Lower lobe of right lung (tissue), 2 donors: ENCODE measurements at places on chromosomes 11 and 22.

DNA sequence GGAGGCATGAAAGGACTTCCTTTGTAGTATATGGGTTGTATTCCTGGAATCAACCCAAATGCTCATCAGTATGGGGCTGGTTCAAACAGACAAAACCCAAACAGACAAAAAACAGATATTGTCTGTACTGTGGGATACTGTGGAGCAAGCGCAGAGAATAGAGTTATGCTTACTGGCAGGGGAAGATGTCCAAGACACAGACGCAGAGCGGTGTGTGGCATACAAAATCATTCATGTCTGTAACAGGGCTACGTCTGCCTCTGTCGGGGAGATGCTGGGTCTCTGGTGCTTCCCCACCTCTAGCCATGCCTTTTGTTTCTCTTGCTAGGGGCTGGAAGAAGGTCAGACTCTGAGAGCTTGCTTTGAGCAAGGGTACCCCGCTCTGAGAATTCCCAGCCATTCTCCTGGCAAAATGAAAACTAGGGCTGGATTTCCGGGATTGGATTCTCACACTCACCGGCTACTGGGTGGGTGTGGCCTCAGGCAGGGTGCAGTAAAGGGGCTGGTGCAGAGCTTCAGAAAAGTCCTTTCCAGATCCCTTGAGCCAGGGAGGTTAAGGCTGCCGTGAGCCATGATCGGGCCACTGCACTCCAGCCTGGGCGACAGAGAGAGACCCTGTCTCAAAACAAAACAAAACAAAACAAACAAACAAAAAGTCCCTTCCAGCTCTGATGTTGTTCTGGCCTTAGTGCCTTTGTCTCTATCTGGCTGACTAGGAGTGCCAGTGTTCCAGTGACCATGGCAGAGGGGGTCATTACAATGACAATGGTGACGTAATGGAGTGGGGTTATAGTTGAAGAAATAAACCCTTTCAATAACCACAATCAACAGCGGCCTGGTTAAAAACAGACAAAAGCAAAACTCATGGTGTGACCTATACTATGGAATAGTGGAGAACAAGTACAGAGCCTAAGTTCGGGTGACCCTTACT, 2.9 kb upstream of the ABCC8 start:
- H3K36me3 ChIP-seq, result no peaks in the 10 kb centered on the region
- no peak overlapping the region for H3K27ac ChIP-seq
- H3K27me3 ChIP-seq, result peaks cover 41% of the 10 kb centered on the region
- H3K4me1 ChIP-seq, result peaks cover 5% of the 10 kb centered on the region
- no peak for DNase-seq

- H3K4me3 ChIP-seq, result no peak overlapping the region
- H3K27ac ChIP-seq, result no peak overlapping the region
- no peaks in the 10 kb centered on the region for H3K27me3 ChIP-seq
- DNase-seq, result peak; percentile 40
Observed at GRCh38 chr11:56331861-56332491, 13.9 kb upstream of the OR8K1 start.

DNA sequence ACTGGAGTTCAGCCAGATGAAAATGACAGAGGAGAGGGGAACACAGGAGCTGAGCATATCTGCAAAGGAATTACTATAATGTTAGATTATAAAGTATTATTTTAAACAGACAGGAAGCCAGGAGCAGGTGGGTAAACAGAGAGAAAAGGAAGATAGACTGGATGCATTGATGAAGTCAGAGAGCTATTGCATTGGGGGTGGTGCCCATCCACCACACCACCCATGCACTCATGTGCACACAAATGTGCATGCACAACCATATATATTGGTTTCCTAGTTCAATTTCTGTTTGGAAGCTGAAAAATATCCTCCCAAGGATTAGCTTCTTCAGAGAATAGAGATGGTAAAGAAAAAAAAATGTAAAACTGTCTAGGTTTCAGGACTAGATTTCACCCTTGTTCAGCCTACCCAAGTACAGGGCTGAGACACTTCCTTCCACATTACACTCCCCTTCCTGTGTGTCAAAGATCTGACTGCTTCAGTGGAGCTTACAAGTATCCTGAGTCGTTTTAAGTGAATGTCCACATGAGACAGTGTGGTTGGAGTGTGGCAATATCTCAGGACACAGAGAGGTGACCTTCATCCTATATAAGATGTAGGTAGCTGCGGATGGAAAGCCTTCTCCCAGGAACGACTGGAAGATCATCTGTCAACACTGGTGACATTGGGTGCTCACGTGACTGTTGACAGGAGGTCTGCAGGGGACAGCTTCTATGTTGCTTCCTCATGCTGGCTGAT, 12.2 kb upstream of the SMPD1 start:
- H3K27me3 ChIP-seq, result no peaks in the 10 kb centered on the region
- H3K4me3 ChIP-seq, result no peak overlapping the region
- H3K27ac ChIP-seq, result no peak overlapping the region
- DNase-seq, result no peak
- peaks cover 12% of the 10 kb centered on the region for H3K4me1 ChIP-seq

GRCh38 chr11:129252621-129253020, 60.5 kb upstream of the ARHGAP32 start:
- no peak overlapping the region for H3K4me3 ChIP-seq
- no peaks in the 10 kb centered on the region for H3K27me3 ChIP-seq
- no peak overlapping the region for H3K27ac ChIP-seq
- H3K36me3 ChIP-seq, result no peaks in the 10 kb centered on the region

DNA sequence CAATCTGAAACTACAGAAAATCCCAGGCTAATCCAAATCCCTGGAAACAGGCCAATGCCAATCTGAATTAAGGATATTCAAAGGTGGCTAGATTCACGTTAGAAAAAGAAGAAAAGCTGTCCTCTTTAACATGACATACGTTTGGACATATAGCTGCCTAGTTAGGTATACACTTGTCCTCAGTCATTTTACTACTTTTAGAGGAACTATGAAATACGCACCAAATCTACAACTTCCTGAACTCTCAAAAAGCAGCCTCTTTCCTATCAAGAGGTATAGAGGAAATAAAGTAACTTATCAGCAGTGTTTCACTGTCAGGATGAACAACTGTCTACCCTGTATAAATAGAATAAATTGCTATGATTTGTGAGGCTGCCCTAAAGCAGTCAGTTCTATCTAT, 24.0 kb downstream of the KMT5B start:
- H3K4me3 ChIP-seq, result no peak overlapping the region
- no peak for DNase-seq
- H3K4me1 ChIP-seq, result peaks cover 28% of the 10 kb centered on the region
- H3K27ac ChIP-seq, result no peak overlapping the region

- H3K4me1 ChIP-seq, result peaks cover 14% of the 10 kb centered on the region
- H3K4me3 ChIP-seq, result no peak overlapping the region
- no peak overlapping the region for H3K27ac ChIP-seq
- no peaks in the 10 kb centered on the region for H3K27me3 ChIP-seq
- peaks cover 74% of the 10 kb centered on the region for H3K36me3 ChIP-seq
- DNase-seq, result no peak
Observed at GRCh38 chr11:33059331-33060007, 20.1 kb downstream of the TCP11L1 start.

DNA sequence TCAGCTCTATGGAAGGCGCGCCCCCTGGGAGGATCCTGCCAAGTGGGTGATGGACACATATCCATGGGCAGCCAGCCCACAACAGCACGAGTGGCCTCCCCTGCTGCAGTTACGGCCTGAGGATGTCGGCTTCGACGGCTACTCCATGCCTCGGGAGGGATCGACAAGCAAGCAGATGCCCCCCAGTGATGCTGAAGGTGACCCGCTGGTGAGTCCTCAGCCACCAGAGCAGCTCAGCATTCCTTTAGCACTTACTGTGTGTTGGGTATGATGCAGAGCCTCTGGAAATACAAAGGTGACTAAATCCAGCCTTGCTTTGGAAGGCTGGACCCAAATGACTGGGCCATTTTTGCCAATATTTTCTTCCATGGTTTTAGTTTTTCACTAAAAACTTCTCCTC, 45.7 kb downstream of the DBX1 start:
- no peak for DNase-seq
- peaks cover 21% of the 10 kb centered on the region for H3K4me1 ChIP-seq
- H3K36me3 ChIP-seq, result peaks cover 47% of the 10 kb centered on the region
- no peak overlapping the region for H3K27ac ChIP-seq
- H3K27me3 ChIP-seq, result no peaks in the 10 kb centered on the region

DNA sequence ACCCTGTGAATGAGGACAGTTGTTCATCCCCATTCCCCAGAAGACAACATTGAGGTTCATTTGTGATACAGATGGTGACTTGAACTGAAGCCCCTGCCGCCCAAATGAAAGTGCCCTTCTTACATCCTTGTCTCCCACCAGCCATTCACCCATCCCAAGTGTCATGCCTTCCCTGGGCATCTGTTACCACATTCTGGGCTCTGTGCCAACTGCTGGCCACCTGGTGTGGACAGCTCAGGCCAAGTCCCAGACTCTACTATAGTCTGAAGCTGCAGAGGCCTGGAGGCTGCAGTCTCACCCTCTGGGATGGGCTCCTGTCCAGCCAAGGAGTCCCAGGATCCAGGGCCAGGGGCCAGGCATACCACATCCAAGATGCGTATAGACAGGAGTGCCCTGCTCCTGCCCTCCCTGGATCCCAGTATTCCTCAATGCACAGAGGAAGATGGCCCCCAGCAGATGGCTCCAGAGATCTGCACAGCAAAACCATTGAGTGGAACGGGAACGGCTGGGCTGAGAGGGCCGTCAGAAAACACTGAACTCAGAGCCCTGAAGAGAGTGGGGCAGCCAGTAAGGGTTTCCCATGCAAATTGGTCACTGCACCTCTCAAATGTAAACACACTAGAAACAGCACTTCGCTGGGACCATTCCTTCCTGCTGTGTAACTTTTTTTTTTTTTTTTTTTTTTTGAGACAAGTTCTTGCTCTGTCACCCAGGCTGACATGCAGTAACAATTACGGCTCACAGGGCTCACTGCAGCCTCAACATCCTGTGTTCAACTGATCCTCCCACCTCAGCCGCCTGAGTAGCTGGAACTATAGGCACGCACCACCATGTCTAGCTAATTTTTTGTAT, 22.8 kb downstream of the ARRB1 start:
- H3K27ac ChIP-seq, result peak overlapping the region; percentile 74
- DNase-seq, result peak; percentile 86

DNA sequence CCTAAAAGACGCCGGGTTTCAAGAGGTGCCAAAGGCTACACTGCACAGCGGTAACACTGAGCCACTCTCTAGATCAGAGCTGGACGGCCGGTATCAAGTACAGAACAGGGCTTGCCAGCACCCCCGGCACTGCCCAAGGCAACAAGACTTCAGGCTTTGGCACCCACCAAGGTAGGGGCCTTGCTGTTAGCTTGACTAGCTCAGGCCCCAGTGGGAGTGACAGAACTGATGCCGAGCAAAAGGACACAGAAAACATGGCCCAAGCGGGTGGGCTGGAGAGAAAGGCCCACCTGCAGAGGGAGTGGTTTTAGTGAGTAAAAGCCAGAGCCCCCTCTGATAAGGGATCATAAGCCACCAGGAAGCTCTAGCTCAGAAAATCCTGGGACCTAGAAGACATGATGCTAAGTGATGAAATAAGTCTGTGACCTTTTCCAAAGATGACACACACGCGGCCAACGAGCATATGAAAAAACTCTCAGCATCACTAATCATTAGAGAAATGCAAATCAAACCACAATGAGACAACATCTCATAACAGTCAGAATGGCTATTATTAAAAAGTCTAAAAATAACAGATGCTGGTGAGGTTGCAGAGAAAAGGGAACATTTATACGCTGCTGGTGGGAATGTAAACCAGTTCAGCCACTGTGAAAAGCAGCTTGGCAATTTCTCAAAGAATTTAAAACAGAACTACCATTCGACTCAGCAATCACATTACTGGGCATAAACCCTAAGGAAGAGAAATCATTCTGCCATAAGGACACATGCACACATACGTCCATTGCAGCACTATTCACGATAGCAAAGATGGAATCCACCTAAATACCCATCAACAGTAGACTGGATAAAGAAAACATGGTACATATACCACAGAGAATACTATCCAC, 12.9 kb downstream of the EHD1 start:
- H3K4me3 ChIP-seq, result peak overlapping the region; percentile 17
- DNase-seq, result no peak
- peaks cover 9% of the 10 kb centered on the region for H3K36me3 ChIP-seq
- H3K27ac ChIP-seq, result peak overlapping the region; percentile 83
- peaks cover 98% of the 10 kb centered on the region for H3K4me1 ChIP-seq

DNA sequence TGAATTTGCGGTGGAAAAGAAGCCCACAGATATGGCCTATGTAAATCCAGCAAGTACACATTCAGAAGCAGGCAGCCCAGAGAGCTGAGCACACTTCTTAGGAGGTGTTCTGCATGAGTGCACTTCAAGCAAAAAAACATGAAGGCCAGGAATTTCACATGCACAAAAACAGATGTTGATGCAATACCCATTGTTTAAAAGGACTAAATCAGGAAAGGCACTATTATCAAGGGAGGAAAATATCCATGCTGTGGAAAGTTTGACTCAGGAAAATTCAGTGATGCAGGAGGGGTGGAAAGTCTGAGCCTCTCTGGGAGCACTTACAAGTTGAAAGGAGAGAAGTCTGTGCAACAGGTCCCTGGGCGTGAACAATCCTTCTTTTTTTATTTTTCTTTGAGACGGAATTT, 15.8 kb upstream of the CARS1 start:
- H3K36me3 ChIP-seq, result no peaks in the 10 kb centered on the region
- no peaks in the 10 kb centered on the region for H3K4me1 ChIP-seq
- H3K4me3 ChIP-seq, result no peak overlapping the region
- H3K27me3 ChIP-seq, result peaks cover under 1% of the 10 kb centered on the region
- no peak for DNase-seq

GRCh38 chr11:79431535-79431934, 9.3 kb downstream of the TENM4 start:
- no peak for DNase-seq
- no peaks in the 10 kb centered on the region for H3K36me3 ChIP-seq
- H3K4me3 ChIP-seq, result no peak overlapping the region
- H3K27ac ChIP-seq, result no peak overlapping the region
- no peaks in the 10 kb centered on the region for H3K4me1 ChIP-seq

- no peak overlapping the region for H3K27ac ChIP-seq
- H3K4me3 ChIP-seq, result no peak overlapping the region
- no peak for DNase-seq
Observed at GRCh38 chr22:46138058-46138797, 12.1 kb upstream of the PPARA start.

- no peak overlapping the region for H3K27ac ChIP-seq
- H3K4me1 ChIP-seq, result no peaks in the 10 kb centered on the region
- no peaks in the 10 kb centered on the region for H3K36me3 ChIP-seq
- no peak overlapping the region for H3K4me3 ChIP-seq
- no peak for DNase-seq
- H3K27me3 ChIP-seq, result no peaks in the 10 kb centered on the region
Observed at GRCh38 chr11:134749040-134749839, 337.2 kb upstream of the B3GAT1 start.
